ENCODE measurements at places on chromosomes 7 and 10.
A peak's percentile ranks its signal among the peaks of the same experiment; 100 is the strongest.

DNA sequence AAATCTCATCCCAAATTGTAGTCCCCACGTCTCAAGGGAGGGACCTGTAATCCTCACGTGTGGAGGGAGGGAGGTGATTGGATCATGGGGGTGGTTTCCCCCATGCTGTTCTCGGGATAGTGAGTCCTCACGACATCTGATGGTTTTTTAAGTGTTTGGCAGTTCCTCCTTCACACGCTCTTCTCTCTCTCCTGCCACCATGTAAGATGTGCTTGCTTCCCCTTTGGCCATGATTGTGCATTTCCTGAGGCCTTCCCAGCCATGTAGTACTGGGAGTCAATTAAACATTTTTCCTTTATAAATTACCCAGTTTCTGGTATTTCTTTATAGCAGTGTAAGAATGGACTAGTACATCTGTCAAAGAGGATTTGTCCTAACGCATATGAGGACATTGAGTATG is 59.5 kb downstream of the RGS10 start:
- DNase-seq: no peak

DNA sequence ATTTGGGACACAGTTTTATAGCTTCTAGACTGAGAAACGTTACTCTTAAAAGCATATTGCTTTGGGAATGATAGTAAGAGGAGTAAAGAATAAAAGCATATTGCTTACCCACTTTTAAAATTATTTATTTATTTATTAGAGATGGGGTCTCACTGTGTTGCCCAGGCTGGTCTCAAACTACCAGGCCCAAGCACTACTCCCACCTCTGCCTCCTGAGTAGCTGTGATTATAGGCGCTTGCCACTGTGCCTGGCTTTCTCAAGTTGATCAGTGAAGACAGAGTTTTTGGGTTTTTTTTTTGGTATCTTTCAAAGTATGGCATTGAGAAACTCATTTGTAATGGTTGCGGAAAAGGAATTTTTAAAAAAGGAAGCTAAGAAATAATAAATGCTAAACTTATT is 68.0 kb downstream of the AHCYL2 start:
- no peak for DNase-seq

GRCh38 chr10:36280321-36280741 is 638.2 kb upstream of the FZD8 start:
- no peak for DNase-seq

- DNase-seq: no peak
Measured at GRCh38 chr10:71667387-71667752, 52.2 kb downstream of the C10orf105 start.

GRCh38 chr10:110947061-110947595 is 27.7 kb downstream of the SHOC2 start:
- no peak for DNase-seq

- DNase-seq: peak; percentile 52
Measured at GRCh38 chr10:43648398-43649184, at the start of gene ZNF32. ZNF32 (minus strand) TSS chr10:43648881; CDS start chr10:43646133, 2,748 bp downstream.

DNA sequence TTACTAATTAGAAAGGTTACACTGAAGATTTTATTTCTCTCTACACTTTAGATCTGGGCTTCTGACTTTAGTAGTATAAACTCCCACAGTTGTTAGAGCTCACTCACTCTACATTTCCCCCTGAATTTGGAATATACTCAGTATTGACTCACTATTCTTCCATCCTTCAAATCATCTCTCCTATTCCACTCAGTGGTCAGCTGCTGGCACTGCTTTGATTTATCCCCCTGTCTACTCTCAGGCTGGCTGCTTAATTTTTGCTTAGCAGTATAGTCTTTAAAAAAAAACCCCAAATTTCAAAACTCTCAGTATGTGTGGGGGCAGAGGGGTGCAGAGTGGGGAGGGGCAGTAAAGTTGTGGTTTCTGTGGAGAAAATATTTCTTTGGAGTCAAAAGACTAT is 68.9 kb downstream of the CDK6 start:
- DNase-seq: no peak

GRCh38 chr7:75968561-75969001 is 25.8 kb downstream of the TMEM120A start:
- no peak for DNase-seq

- DNase-seq: no peak
Measured at GRCh38 chr10:131615150-131615549, 285.7 kb upstream of the PPP2R2D start.

DNA sequence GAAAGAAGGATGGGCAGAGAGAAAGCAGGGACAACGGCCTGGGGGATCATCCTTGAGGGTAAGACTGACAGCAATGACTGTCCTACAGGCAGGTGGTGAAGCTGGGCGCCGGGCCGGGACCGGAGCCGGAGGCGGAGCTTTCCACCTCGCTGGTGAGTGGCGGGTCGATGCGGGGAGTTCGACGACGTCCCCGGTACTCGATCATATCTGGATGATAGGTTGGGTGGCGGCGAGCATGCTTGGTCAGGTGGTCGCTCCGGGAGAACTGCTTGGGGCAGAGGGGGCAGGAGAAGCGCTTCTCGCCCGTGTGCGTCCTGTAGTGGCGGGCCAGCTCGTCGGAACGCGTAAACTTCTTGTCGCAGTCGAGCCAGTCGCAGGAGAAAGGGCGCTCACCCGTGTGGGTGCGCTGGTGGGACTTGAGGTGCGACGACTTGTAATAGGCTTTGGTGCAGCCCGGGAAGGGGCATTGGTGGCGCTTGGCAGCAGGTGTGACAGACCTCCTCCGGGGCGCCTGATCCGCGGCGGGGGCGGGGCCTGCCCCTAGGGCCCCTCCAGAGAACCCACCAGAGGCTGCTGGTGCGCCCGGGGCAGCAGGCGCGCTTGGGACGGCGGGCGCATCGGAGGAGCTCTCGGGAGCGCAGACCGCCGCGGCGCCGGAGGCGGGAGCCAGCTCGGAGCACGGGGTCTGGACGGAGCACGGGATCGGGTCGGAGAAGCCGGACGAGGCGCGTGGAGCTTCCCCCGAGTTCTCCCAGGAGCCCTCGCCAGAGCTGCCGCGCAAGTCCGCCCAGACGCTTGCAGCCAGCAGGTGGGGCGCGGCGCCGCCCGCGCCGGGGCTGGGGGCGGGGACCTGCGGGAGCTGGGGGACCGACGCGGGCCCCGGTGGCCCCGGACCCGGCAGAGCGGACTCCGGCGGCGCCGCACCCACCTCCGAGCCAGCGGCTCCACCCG is 752 bp downstream of the KLF14 start:
- no peak for DNase-seq

DNA sequence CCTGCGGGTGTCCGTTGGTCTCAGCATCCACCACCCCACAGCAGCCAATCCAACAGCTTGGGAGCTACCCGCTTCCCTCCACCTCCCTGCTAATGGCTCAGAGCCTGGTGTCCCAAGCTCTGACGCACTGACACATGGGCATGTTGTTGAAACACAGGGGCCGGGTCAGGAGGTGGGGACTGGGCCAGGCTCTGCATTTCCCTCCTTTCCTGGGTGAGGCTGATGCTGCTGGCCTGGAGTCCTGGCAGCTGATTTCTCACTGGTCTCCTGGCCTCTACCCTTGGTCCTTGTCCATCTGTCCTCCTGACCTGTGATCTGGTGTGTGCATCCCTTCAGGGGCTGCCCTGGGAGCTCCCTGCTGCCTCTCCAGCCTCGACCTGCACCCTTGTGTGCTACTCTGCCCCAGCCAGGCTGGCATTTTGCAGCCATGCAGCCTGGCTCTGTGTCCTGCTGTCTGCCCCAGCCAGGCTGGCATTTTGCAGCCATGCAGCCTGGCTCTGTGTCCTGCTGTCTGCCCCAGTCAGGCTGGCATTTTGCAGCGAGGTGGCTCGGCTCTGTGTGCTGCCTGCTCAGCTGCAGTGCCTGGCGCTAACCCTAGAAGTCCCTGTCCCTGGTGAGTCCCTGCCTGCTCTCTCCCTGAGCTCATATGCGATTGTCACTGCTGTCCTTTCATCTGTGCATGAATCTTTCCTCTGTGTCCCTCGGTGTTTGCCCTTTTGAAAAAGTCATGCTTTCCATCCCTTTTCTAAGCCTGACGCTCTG is 14.0 kb downstream of the AMZ1 start:
- DNase-seq: no peak

GRCh38 chr7:24936121-24936824 is 43.7 kb downstream of the OSBPL3 start:
- DNase-seq: no peak

- peak; percentile 9 for DNase-seq
Measured at GRCh38 chr10:77837248-77837924, 89.2 kb downstream of the DLG5 start.

GRCh38 chr7:157656195-157656769 is 319.5 kb downstream of the DNAJB6 start:
- no peak for DNase-seq

DNA sequence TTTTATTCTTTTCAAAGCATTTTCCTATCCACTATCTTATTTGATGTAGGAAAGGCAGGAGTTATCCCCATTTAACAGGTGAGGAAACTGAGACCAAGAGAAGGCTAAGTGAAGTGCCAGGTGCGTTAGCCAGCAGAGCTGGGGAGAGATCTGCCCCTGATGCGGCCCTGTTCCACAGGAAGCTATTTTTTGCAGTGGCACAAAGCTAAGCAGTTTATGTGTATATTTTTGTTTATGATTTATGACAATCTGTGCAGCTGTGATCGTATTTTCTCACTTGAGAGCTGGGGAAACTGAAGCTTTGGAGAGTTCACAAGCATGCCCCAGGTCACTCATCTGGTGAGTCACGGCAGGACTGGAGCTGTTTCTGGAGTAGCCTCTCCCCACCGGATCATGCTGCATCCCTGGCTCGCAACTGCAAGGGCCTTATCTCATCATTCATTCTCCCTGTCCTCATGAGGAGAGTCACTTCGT is 38.8 kb downstream of the SLC29A3 start:
- DNase-seq: no peak

- DNase-seq: no peak
Measured at GRCh38 chr10:29730458-29730857, 95.7 kb upstream of the SVIL start.

- no peak for DNase-seq
Measured at GRCh38 chr10:62779487-62780248, 24.9 kb upstream of the ADO start.

- DNase-seq: no peak
Measured at GRCh38 chr7:157502701-157503111, 165.9 kb downstream of the DNAJB6 start.

GRCh38 chr10:51014680-51015389 is 59.5 kb upstream of the PRKG1 start:
- no peak for DNase-seq

DNA sequence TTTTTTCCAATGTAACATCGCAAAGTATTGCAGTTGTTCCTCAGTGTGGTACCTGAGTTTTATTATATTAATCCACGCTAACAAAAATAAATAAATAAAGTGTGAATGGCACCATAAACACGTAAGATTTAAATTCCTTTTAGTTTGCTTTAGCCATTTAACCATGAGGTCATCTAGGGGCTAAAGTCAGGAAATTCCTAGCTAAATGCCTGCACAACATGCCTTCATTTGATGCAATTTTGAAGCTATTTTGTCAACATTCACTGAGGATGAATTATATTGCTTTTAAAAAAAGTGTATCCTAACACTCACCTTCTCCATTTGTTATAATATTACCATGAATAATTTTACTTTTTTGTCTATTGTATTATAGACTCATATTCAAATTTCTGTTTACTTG is 714.4 kb downstream of the GATA3 start:
- DNase-seq: no peak

DNA sequence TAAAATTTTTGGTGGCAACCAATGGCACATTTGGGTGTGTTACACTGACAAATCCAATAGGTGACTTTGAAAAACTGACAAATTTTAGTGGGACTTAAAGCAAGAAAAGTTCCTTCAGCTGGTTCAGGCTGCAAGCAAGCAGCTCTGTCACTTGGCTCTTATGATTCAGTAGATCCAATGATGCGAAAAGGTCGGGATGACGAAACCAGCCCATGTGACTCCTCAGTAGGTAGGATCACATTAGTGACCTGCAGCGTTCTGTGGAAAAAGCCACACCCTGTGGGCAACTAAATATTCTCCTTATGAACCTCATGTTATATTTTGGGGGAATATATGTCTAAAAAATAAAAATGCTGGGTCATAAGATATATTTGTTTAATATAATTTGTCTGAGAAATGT is 13.3 kb upstream of the TSGA13 start:
- DNase-seq: no peak

DNA sequence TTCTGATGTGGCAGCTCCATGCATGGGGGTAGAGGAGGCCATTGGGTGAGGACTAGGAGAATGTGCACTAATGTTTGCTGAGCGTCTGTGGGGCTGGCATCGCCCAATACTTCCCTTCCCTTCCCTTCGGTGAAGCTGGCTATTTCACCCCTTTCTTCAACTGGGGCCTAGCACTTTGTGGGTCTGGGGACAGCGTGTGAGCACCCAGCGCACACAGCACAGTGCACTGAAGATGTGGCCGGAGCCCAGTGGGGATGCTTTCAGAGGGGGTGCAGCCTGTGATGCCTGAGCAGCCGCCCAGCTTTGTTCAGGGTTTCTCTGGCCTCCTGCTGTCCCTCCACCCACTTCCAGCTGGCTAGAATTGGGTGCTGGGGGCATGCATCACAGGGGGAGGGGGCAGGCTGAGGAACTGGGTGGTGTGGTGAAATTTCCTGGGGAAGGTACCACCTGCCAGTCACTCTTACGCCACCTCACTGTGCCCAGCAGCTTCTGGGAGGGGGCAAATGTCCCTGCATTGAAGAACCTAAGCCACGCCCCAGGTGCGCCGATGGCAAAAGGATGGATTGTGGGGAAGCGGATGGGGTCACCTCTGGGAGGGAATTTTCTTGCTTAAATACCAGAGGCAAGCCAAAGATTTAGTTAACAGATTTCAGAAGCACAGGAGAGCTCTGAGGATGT is 45.5 kb downstream of the CLEC2L start:
- no peak for DNase-seq

GRCh38 chr7:80637454-80637853 is 988 bp upstream of the CD36 start:
- DNase-seq: no peak

GRCh38 chr7:27235387-27236311 is 7.0 kb upstream of the EVX1 start:
- DNase-seq: no peak

GRCh38 chr10:106410331-106410730 is 754.2 kb downstream of the SORCS1 start:
- DNase-seq: no peak

DNA sequence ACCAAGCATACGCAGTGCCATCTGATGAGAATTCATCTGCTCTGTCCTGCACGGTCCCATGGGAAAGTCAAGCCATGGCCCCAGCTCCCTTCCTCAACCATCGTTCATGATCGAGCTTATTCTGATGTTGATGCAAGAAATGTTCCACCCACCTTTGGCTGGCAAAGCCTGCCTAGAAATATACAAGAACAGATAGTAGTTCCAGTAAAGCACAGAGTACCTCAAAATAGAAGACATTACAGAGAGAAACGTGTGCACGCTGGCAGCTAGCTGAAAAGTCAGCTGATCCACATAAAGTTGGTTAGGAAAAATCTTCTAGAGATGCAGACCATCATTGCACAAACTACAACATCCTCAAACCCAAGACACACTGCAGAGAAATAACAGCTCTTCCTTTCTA is 127.0 kb downstream of the PTPRN2 start:
- no peak for DNase-seq

GRCh38 chr10:103681617-103682399 is 173.6 kb downstream of the SH3PXD2A start:
- DNase-seq: no peak

GRCh38 chr7:569996-570800 is 50.6 kb upstream of the PDGFA start:
- DNase-seq: no peak
